Stimulated activated CD8-positive, alpha-beta memory T cell treated with anti-CD3 and anti-CD28 coated beads, Interleukin-7, amount 100 ng/mL, for 1 hour (primary cell): ENCODE measurements at places on chromosomes 5 and 9.

- no peak for DNase-seq
These were observed 39.4 kb upstream of the RPL26L1 start for GRCh38 chr5:172919525-172920446.

- DNase-seq: no peak
These were observed 37.0 kb downstream of the MAMDC2 start for GRCh38 chr9:70080481-70081119.

- no peak for DNase-seq
These were observed 214.1 kb downstream of the SMARCA2 start for GRCh38 chr9:2229109-2229721.

DNA sequence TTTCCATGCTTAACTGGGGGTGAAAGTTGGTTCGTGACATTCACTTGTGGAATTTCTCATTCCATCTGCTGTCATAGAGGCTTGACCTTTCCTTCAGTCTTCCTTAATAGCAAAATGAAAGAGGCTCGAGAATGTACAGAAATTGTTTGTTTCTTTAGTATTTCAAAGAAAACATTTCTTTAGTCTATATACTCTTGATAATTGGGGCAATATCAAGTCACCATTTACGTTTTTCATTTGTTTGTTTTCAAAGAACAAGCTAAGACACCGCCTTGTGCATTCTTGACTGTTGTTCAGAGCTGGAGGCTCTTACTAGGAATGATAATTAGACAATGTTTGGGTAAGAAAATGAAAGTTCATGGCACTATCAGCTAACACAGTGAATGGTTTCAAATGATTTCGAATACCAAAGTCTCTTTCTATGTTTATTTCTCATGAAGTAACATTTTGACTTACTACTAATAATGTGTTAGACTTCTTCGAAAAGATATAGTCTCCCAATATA, 835.4 kb downstream of the SEMA5A start:
- DNase-seq: no peak

GRCh38 chr9:9319007-9319406, 1293.8 kb downstream of the PTPRD start:
- no peak for DNase-seq

DNA sequence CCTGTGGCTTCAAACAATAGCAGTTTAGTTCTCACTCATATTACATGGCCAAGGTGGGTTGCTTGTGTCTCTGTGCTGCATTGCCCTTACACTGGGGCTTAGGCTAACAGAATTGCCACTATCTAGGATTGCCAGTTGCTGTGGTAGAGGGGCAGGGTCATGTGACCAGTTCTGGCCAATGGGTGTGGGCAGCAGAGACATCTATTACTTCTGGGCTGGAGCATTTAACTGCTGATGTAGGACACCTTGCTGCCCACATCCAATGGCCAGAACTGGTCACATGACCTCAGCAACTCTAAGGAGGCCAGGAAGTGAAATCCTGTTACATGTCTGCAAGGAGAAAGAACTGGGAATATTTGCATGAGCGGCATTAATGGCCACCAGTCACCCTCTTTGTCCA, 199.3 kb downstream of the C9orf152 start:
- no peak for DNase-seq

DNA sequence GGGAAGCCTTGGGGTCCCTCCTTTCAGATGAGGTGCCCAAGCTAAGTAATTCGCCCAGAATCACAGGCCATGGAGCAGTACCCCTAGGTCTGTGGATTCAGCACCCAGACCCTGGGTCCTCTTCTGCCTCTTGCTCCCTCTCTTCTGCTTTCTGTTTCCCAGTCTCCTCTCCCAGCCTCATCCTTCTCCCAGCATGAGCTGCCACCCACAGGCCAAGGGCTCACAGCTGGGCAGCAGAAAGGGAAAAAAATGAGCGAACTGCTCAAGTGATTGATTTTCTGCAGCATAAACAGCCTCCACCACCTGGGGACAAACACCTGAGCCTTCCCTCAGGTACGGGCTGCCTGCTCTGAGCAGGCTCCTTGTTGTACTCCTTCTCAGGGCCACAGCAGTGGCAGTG, 113.9 kb upstream of the SAP30L start:
- no peak for DNase-seq

DNA sequence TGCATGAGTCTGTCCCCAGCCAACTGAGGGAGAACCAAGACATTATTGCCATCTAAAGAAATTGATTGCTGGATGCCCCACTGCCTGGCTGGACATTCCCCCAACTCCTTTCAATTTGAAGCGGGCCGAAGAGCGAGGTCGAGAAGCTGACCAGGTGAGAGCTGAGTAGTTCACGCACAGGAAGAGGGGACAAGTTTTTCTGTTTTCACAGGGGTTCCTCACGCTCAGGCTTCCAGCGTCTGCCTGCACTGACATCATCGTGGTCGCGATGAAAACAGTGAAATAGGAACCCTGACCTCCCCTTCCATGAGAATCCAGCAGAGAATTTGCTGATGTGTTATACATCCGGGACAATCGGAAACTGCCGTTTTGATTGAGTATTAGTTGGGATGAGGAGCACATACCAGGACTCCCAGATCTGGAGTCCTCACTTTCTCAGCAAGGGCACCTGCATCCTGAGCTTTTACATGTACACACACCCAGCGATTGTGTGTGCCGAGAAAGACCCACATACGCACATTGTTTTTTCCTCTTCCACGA, 3.1 kb upstream of the DMRT3 start:
- no peak for DNase-seq

- no peak for DNase-seq
These were observed 183.0 kb downstream of the GLIS3 start for GRCh38 chr9:4116723-4117460.

DNA sequence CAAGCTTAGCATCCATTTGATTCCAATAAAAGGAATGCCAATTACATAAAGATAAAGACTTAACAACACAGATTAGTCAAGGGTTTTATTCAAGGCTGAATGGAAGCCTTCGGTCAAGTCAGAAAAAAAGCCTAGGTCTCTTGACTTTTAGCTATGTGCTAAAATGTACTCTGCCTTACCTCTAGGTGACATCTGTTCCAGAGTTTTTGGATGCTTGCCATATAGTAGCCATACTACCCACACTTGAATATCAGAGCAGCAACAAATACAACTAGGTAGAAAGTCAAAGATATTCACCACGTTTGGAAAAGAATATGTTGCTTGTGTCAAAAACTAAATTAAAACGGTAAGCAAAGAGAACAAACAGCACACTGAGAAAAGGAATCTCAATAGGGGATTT, 484.7 kb downstream of the ELAVL2 start:
- DNase-seq: no peak

DNA sequence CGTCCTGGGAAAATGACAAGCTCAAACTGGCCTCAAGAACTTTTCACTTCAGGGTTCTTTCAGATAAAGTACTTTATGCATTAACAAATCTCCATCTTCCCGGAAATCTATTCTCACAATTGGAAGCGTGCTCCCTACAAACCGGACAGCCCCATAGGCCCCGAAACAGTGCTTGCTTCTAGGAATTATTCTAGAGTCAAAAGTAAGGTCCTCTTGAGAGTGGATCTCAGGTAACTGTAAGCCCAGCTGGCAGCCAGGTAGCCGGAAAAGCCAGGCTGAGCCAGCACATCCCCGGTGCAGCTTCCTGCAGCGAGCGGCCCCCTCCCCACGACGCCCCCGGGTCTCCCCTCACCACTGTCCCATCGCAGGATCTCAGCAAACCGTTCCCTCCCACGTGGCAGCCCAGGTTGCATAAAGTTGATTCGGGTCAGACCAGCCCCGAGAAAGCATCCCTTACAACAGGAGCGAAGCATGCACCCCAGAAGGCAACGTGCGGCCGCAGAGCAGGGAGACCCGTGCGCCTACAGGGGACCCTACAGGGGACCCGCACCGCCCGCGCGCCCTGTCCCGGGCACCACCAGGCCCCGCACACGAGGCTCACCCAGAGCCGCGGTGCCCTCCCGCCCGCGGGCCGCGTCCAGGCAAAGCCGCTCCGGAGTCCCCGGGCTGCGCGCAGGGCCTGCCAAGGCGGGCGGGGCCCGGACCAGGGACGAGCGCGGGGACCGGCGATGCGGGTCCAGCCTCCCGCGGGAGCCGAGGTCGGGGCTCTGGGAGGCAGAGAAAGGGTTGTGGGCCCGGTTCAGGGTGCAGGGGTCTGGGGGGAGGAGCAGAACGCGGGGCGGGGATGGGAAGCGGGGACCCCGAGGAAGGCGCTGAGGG, 920 bp downstream of the LPCAT1 start:
- no peak for DNase-seq

GRCh38 chr5:132182359-132183040, 45.2 kb downstream of the P4HA2 start:
- DNase-seq: no peak

GRCh38 chr5:72597456-72597948, 90.3 kb upstream of the ZNF366 start:
- no peak for DNase-seq

- no peak for DNase-seq
These were observed 143.4 kb downstream of the MTRR start for GRCh38 chr5:8012131-8012977.

DNA sequence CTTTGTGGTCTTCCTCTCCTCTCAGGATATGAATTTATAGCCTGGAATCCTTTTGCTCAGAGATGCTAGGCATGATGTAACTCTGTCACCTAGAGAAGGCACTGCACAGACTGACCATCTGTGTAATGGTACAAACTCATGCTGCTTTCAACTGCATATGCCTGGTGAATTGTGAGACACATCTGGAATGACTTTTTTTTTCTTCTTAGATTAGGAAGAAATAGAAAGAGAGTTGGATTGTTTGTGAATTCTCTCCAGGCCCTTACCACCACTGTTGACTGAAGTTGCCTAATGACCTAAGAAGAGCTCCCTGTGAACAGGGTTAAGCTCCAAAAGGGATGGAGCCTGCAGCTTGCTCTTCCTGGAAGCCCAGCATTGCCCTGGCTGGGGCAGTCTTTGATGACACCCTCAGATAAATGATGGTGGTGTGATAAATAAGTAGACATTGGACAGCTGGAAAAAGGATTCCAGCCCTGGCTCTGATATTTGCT, 47.8 kb upstream of the TRIM32 start:
- no peak for DNase-seq

DNA sequence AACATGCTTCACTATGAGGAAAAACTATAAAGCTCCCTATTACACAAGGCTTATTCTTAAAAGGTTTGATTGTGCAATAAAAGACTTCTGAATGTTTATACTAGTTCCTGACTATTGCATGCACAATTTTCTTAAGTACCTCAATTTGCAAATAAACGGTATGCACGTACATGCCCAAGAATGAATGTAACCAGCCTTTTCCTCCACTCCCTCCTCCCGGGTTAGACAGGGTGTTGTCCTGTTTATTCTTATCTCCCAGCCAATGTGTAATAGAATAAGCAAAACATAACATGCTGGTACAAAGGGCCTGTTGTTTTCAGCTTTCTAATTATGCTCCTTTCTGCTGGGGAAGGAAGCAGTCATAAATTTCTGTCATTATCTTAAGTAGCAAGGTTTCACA, 79.1 kb downstream of the AOPEP start:
- DNase-seq: no peak

GRCh38 chr9:279674-280073, 65.0 kb downstream of the DOCK8 start:
- DNase-seq: no peak

DNA sequence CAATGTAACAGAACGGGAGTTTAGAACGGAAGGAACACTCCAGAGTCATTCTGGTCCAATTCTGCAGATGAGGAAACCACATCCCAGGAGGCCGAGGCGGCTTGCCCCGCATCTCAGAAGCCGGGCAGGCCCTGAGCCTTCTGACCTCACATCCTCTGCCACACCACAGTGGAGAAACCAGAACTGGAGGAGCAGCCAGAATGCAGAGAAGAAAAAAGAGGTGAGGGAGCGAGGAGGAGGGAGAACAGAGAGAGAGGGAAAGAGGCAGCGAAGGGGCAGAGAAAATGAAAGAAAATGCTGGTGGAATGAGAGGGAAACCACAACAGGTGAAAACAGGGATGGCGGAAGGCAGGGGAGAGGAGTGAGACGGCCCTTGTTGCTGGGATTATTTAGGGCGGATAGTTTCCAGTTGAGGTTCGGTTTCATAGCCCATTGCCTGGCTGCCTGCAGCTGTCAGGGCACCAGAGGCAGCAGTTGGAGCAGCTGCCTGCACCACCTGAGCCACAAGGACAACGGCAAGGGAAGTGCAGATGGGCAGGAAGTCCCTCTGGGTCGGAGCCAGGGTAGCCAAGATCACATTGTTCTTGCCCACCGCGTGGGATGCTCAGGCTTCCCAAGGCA, at the start of gene HMHB1:
Gene HMHB1, plus strand, starts transcription at position 77 of the 621 bp plus-strand sequence.
- DNase-seq: no peak

DNA sequence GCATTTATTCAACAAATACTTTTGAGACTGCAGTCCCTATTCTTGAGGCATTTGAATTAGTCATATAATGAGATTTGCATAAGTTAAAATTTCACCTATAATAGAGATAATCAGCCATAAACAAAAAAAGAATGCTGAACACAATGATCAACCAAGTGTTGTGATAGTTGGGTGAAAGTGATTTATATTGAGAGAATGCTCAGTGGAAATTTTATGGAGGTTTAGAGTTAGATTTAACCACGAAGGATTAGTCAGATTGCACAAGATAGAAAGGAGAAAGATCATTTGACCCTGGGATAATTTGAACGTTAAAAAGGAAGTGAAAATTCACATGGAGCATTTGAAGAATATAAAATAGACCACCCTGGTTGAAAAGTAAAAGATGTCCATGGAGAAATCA, 356.2 kb downstream of the NPR3 start:
- DNase-seq: no peak

DNA sequence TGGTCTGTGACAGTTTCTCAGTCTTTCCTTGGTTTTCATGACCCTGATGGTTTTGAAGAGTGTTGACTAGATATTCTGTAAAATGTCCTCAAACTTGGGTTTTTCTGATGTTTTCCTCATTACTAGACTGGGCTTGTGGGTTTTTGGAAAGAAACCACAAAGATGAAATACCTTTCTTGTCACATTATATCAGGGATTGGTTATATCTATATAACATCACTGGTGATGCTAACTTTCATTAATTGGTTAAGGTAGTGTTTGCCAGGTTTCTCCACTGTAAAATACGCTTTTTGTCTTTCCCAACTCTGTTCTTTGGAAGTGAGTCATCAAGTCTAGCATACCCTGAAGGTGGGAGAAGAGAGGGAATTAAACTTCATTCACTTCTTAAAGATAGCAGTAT, 3.3 kb upstream of the IL31RA start:
- no peak for DNase-seq

- no peak for DNase-seq
These were observed 995 bp downstream of the OLFM1 start for GRCh38 chr9:135088348-135088978.

GRCh38 chr5:76365561-76365960, 37.5 kb upstream of the IQGAP2 start:
- no peak for DNase-seq

GRCh38 chr9:13485068-13485596, 205.6 kb upstream of the MPDZ start:
- no peak for DNase-seq

GRCh38 chr5:127351418-127351817, 60.8 kb downstream of the MEGF10 start:
- no peak for DNase-seq

GRCh38 chr5:98050583-98050982, 722.9 kb upstream of the RGMB start:
- no peak for DNase-seq
